NCI-H1930 (cell line): ENCODE measurements at places on chromosomes 1 and 21.

- DNase-seq: no peak
Measured at GRCh38 chr1:189669846-189670245, 807.8 kb downstream of the BRINP3 start.

DNA sequence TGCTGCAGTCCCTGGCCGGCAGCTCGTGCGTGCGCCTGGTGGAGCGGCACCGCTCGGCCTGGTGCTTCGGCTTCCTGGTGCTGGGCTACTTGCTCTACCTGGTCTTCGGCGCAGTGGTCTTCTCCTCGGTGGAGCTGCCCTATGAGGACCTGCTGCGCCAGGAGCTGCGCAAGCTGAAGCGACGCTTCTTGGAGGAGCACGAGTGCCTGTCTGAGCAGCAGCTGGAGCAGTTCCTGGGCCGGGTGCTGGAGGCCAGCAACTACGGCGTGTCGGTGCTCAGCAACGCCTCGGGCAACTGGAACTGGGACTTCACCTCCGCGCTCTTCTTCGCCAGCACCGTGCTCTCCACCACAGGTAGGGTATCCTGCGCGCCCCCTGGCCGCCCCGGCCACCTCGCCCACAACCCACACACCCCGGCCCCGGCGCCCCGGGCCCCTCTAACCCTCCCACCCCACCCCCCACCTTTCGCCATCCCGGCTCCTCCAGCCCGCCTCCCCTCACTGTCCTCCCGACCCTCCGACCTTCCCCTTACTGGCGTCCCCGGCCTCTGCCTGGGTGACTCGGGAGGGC, 352 bp downstream of the KCNK1 start:
- no peak for DNase-seq

DNA sequence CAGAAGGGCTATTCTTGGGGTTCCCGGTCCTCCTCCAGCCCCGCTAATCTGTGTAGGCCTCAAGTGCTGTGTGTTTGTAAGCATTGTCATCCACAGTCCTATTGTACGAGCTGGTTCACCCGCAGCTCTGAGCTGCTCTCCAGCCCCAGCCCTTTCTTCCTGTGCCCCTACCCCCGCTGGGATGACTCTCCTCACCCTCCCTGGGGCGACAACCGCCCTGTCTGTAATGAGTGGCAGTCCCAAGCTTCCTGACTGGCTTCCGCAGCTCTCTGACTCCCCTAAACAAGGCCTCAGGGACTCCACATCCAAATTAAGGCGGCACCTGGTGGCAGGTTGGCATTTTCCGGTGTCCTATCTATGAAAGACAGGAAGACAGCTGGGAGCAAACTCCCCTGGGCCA, 45.8 kb downstream of the TFF3 start:
- no peak for DNase-seq

GRCh38 chr1:100511058-100511457, 26.9 kb upstream of the GPR88 start:
- no peak for DNase-seq

GRCh38 chr1:28199328-28200233, 23.1 kb upstream of the PTAFR start:
- no peak for DNase-seq

DNA sequence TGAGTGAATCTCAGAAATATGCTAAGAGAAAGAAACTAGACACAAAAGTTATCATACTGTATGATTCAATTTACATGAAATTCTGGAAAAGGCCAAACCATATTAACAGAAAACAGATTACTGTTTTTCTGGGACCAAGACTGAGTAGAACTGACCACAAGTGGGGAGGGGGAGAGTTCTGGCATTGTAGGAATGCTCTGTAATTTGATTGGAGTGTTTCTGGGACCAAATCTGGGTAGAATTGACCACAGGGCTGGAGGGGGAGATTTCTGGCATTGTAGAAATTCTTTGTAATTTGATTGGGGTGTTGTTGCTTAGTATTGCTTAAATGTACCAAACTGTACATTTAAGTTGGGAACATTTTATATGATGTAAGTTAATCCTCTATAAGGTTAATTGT, 3.4 kb upstream of the OR10K1 start:
- DNase-seq: no peak
